ENCODE measurements at places on chromosomes 1 and 21.

- DNase-seq: no peak
These were observed 47.2 kb downstream of the ATP6V1G3 start for GRCh38 chr1:198493329-198493728.

DNA sequence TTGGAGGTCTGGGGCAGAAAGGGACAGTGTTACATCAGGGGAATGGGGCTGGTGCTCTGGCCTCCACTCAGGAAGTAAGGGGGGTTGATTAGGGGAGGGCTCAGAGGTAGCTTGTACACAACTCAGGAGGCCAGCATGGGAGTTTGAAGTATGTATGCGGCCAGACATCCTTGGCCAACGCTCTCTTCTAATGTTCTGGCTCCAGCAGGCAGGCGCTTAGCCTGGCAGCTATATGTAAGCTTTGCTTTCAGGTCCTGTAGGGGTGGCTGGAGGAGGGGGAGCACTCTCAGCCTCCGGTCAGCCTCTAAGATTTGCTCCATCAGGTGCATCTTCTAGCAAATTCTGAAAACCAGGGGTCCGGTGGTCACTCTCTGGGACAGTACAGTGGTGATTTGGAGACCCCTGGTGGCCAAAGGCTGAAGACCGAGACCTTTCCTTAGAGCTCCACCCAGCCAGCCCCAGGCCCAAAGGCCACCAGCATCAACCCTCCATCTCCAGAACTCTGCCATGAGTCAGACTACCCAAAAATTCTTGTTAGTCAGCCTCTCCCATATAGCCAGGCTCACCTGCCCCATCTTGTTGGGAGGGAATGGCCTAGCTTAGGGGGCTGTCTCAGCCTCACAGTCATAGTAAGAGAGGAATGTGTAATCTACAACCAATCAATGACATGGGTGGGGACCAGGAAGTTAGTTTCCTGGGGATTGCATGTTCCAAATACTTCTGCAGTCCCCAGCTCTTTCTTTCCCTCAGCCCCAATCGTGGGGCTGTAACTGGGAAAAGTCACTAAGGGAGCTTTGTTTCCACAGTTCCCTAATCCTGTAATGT, 9.7 kb upstream of the COL8A2 start:
- DNase-seq: no peak

- DNase-seq: no peak
These were observed 5.7 kb upstream of the PKN2 start for GRCh38 chr1:88678405-88678804.

DNA sequence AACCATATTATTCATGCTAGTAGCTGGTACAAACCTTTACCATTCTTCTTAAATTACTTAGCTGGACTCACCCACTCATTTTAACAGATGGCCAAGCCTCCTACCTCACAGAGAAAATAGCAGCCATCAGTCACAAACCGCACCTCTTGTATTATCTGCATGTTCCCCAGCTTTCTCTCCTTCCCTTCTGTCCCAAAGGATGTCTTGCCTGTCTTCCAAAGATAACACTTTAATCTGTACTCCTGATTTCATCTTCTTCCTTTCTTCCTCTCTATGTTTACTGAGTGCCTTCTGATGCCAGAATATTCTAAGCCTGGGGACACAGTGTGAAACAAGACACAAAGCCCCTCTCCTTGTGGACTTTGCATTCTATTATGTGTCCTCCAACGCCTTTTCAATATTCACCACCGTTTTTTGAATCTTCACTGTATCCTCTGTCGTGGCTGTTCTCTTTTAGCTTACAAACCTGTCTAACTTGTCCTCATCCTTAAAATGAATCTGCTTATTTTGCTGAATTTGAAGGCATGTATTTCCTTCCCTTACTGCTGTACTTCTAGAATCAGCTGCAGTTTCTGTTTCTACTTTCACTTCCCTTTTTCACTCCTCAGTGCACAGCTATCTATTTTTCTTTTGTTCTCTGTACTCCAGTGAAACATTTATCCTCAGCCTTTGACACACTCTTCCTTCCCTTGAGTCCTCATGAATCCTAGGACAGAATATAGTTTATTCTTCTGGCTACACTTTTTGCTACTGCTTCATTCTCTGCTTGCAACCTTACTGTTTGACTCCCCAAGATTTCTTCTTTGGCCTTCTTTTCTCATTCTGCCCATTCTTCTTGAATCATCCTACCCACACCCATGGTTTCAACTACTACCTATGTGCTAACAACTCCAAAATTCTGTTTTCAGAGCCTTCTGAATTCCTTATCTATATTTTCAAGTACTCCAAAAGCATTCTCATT, 216.9 kb upstream of the SAMSN1 start:
- no peak for DNase-seq

GRCh38 chr1:86052948-86053698, 103.4 kb downstream of the COL24A1 start:
- DNase-seq: no peak

DNA sequence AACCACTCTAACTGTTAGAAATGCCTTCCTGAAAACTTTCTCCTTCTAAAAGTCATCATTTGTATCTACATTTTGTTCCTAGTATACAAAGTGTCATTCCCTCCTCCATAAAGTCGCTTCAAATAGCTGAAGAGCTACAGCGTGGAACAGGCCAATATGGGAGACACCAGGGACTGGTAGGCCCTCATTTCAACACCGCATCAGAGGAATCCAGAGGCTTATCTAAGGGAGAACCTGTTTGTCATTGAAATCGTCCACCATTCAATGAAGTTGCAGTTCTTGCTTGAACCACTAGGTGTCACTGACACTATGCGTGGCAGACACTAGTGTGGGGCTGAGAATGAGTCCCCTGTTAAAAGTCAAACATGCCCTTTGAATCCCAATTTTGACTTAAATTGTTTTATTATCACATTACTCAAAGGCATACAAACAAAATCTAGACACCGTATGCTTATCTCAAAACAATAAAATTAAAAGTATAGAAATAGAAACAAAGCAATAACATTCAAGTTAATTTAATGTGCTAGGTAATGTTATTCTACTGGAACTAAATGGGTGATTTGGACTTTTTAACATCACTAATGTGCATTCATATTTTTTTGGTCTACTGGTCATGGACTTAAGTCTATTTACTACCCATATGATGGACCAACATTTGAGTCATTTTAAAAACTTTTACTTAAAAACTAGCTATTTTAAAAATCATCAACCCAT, 182.3 kb downstream of the FCRL5 start:
- DNase-seq: peak; percentile 20

- DNase-seq: no peak
These were observed 5.8 kb upstream of the CLDN19 start for GRCh38 chr1:42745851-42746250.

DNA sequence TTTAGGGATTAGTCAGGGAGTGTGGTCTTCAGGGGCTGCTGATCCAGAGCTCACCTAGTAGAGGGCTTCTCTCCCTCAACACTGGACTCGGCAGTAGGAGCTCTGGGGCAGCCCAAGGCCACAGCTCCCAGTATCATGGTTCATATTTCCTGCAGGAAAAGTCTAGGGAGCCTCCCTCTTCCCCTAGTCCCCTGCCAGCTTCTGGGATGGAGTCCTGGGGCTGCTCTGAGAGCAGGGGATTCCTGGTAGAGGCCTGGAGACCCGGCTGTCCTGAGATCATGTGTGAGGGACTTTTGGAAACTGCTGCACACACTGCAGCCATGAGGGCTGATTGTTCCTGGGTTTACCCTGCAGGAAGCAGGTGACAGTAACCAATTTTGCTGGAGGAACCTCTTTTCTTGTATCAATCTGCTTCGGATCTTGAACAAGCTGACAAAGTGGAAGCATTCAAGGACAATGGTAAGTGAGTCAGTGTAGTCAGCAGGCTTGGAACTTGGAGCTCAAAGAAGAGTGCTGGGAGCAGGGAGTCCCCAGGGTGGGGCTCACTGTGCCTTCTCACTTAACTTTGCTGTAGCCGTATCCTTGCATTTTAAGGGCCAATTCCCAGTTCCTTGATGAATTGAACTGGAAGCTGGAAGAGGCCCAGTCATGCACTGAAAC, 16.3 kb downstream of the STRIP1 start:
- no peak for DNase-seq

DNA sequence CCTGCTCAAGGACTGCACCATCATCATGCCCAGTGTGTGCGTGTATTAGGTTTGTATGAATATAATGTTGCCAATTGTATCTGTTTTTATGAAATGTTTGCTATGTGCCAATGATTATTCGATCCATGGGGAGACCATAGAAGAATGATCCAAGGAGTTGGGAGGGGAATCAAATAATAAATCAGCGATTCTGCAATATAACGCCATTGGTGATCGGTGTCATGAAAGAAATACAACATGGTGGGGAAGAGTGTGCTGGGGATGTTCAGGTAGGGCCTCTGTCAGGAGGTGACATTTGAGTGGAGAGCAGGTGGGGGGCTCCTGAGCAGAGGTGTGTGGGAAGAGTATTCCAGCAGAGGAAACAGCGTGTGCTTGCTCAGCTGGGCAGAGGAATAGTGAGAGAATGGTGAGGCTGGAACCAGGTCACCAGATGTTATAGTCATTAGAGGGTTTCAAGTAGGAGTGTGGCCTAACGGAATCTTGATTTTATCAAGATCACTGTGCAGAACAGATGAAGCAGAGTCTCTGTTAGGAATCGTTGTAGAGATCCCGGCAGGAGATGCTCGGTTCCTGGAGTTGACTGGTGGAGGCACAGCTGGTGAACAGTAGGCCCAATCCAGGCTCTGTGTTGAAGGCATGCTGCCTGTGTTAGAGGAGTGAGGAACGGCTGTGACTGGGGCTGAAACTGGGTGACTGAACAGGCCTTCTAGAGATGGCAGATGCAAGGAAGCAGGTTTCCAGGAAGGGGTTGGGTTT, 2.9 kb upstream of the ZNF496 start:
- DNase-seq: no peak

GRCh38 chr1:94865360-94865759, 45.2 kb downstream of the SLC44A3 start:
- DNase-seq: no peak

DNA sequence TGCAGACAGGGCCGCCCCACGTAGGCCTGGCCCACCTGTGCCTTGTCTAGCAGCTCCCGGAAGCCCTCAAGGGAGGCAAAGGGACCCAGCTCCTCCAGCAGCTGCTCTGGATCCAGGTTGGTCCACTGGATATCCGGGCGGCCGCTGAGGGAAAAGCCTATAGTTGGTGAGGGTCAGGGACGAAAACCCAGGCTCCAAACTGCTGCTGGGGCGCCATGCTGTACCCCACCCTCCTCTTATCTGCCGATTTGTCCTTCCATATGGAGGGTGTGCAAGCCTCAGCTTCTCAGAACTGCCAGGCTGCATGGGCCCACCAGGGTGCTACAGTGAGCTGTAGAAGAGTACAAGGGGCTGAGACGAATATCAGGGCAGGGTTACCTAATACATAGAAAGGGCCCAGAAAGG, 12.2 kb downstream of the PTCH2 start:
- no peak for DNase-seq

- no peak for DNase-seq
These were observed 18.3 kb upstream of the S100A2 start for GRCh38 chr1:153583976-153584375.

DNA sequence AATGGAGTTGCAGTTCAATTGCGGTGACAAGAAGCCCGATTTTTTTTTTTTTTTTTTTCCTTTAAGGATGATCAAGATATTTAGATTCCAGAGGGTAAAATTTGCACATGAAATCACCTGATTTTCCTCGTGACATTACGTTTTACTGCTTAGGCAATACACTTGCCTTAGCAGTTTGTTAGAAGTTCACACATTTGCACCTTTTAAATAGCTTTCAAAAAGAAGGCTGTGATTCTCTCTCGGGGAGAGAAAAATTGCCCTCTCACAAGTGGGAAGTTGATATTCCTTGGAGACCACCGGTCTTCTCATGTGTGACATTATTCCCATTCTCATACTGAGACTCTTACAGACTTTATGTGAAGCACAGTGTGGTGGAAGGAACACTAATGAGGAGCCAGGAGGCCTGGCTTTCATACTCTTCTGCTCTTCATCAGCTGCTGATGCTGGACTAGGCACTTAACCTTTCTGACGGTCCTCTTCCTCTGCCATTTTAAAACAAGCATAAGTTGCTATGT, 69.8 kb upstream of the HSPA13 start:
- DNase-seq: no peak

DNA sequence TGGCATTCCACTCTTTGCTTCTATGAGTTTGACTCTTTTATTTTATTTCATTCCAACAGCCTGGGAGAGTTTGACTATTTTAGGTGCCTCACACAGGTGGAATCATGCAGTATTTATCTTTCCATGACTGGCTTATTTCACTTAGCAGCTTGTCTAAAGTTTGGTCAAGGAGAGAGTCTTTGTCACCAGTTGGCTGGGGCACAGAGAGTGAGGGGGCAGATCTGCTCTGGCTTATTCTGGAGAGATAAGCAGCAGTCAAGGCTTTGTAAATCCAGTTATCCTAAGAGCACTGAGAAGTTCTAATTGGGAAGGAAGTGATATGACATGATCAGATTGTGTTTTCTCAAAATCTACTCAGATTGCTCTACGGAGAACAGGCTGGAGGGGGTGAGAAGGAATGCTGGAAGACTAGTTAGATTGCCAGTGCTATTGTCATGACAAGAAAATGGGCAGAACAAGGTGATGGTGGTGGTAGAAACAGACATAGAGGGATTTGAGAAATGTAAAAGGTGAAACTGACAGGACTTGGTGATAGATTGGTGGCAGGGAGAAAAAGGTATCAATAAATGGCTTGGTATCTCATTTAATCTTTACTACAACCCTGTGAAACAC, 12.1 kb upstream of the CTTNBP2NL start:
- DNase-seq: no peak

GRCh38 chr1:72177711-72178110, 104.6 kb downstream of the NEGR1 start:
- DNase-seq: no peak

DNA sequence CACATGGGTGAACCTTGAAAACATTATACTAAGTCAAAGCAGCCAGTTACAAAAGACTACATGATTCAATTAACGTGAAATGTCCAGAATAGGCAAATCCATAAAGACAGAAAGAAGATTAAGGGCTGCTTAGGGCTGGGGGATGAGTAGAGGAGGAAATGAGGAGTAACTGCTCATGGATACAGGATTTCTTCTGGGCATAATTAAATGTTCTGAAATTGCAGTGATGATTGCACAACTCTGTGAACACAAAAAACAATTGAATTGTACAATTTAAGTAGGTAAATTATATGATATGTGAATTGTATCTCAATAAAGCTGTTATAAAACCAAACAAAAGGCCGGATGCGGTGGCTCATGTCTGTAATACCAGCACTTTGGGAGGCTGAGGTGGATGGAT, 52.2 kb downstream of the RERE start:
- no peak for DNase-seq

GRCh38 chr1:8970870-8971337, 25.2 kb downstream of the CA6 start:
- DNase-seq: no peak

GRCh38 chr1:51927029-51927428, 48.5 kb upstream of the NRDC start:
- no peak for DNase-seq

DNA sequence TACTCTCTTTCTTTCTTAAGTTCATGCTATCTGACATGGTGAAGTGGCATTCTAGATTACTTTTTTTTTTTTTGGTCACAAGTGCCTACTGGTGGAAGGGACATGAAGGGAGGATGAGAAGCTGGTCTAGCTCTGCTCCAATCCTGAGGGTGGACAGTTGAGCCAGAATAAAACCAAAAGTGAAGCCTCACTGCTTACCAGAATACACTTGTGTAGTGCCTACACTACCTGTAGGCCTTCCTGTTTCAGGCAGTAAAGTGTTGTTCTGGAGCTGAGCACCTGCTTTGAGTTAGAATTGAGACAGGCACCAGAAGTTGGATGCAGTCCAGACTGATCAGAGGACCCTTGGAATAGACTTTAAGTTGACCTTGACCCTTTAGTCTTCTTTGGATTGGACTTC, 40.4 kb upstream of the APOBEC4 start:
- DNase-seq: no peak

- no peak for DNase-seq
These were observed 38.9 kb upstream of the IVNS1ABP start for GRCh38 chr1:185355947-185356346.
